ENCODE measurements at places on chromosomes 1 and 21.

GRCh38 chr1:160858097-160858496 is 4.6 kb downstream of the CD244 start:
- no peak for DNase-seq

DNA sequence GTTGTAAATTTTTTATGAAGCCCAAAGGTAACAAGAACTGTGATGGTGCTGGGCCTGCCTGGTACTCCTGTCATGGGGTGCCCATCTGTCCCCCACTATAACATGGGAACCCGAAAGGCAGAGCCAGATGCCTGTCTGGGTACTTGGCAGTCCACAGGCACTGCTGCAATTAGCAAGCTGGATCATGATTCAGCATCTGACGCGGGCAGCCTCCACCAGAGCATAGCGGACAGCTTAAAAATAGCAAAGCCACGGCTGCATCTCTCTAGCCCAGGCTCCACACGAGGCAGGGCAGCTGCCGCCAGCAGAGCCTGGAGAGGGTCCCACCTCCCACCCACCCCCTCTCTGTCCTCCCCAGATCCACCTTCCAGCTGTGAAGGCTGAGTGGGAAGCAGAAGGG is 22.9 kb downstream of the SUSD4 start:
- no peak for DNase-seq

- no peak for DNase-seq
Measured at GRCh38 chr1:205373798-205374175, 17.1 kb upstream of the KLHDC8A start.

GRCh38 chr1:163130225-163130856 is 61.2 kb downstream of the RGS4 start:
- DNase-seq, result no peak

GRCh38 chr1:84037758-84038611 is 39.1 kb upstream of the TTLL7 start:
- DNase-seq, result no peak

DNA sequence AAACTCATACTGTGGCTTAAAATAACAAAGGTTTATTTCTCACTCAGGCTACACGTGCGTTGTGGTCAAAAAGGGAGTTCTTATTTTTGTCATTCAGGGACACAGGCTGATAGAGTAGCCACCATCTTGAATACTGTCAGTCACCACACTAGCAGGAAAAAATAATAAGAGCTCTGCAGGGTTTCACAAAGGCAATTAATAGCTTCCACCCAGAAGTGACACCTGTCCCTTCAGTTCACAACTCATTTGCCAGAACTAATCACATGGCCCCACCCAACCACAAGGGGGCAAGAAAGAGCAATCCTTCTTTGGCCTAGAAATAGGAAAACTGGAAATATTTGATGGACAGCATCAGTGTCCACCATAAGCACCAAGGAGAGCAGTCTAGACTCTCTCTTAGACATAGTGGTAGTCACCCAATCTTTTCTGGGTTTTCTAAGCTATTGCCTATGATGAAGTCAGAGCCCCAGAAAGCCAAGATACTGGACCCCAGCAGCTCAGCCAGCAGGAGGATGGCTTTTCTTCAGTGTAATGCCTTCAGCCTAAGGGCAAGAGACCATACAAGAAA is 8.2 kb downstream of the HAPLN2 start:
- no peak for DNase-seq

DNA sequence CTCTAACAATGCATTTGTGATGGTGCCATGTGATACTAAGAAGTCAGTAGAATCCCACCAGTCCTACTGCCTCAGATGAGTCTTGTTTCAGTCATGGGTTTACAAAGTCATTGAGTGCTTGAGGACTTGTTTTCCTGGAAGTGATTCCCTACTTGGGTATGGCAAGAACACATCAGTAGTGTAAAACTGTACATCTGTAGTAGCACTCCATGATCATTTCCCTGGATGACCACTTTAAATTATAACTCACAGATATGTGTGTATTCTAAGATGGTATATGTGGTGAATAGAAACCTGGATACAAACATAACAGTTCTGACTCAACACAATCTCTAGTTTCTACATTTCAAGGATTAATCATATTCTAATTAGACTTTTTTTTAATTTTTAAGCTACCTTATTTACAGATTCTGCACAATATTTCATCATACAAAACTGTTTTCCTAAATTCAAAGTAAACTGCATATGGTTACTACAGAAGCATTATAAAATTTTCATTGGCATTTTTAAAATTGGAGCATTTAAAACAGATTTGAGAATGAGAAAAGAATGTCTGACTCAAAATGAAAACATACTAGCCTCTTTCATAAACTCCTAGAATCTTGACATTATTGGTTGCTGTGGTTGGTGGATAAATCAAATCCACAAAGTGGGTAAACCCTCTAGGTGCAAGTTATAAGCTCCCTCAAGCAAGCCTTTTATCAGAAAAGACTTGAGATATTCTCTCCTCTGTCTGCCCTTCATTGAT is 6.8 kb upstream of the PSMG1 start:
- no peak for DNase-seq

- no peak for DNase-seq
Measured at GRCh38 chr1:116329524-116330341, 43.3 kb upstream of the ATP1A1 start.

DNA sequence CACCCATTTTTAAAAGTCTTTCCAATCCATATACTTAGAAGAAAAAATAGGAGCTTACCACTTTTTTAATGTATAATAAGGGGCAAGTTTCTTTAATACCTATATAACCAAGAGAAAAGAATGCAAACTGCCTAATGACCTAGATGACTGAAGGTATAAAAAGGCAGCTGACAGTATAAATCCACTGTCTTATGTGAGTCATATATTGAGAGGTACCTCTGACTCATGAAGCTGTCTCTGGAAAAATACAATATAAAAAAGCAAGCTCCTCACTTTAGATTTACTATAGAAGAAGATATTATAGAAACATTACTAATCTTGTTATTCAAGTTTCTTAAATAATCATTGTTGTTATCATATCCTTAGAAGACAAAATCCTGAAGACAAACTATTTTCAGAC is 144.2 kb downstream of the VAV3 start:
- peak; percentile 62 for DNase-seq

GRCh38 chr1:7784492-7785071 is 491 bp downstream of the PER3 start:
- DNase-seq, result no peak

GRCh38 chr1:92473781-92474495 is 12.8 kb downstream of the GFI1 start:
- DNase-seq, result no peak

GRCh38 chr21:31222142-31222541 is 121.9 kb downstream of the TIAM1 start:
- DNase-seq, result no peak

DNA sequence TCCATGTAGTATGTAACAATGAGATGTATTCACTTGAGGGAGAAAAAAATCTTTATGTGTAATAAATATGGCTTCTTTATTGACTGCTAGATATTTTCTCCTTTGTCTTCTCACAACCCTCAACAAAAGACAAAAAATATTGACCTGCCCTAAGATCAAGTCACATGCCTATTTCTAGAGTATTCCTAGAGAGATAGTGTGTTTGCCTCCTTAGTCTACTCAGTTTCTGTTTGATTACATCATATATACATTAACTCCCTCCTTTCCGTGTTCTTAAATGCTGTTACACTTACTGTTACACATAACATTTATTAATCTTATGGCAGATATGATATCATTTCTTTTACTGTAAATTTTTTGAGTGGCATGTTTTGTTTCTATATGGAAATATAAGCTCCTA is 281.6 kb upstream of the RGS18 start:
- DNase-seq, result no peak

GRCh38 chr1:231236938-231237337 is 4.1 kb upstream of the GNPAT start:
- no peak for DNase-seq

GRCh38 chr21:14766241-14766640 is 220.1 kb upstream of the SAMSN1 start:
- DNase-seq, result no peak

DNA sequence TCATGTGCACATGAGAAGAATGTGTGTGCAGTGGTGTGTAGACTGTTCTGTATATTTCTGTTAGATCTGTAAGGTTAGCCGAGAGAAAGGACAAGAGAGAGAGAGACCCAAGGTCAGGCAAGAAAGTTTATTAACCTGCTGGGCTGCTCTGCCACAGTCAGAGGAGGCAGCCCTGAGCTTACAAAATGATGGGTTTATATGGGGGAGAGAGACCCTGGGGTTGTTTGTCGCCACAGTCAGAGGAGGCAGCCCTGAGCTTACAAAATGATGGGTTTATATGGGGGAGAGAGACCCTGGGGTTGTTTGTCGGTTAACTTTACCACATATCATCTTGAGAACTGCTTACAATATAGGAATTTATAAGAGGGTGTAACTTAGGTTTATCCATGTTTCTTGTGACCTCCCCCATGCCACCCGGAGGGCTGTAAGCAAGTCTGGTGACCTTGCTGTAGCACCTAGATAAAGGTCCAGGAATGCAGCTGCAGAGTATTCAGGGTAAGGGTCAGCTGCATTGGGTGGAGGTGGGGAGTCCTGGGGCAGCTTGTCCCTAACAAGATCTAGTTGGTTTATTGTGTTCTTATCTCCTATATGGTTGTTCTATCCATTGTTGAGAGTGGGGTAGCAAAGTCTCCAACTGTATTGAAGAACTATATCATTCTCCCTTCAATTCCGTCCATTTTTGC is 9.3 kb upstream of the ZBTB40 start:
- no peak for DNase-seq

DNA sequence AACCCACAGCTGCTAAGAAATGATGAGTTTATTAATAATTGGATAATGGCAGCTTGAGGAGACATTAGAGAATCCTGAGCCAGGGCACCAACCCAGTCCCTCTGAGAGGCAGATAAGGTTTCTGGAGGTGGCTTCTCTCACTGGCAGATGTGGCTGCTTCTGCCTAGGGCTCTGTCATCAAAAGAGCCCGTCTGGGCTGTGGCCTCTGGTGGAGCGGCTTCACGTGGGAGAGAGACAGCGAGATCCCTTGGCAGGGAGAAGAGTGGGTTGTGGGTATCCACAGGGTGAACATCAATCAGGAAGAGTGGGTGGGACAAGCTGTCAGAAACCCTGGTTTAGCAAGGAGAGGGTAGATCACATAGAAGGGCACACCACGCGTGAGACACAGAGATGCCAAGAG is 30.0 kb downstream of the VWA5B1 start:
- DNase-seq, result no peak

- DNase-seq, result no peak
Measured at GRCh38 chr1:232579958-232580941, 49.7 kb downstream of the SIPA1L2 start.

- no peak for DNase-seq
Measured at GRCh38 chr1:197890936-197891335, 11.5 kb upstream of the C1orf53 start.

DNA sequence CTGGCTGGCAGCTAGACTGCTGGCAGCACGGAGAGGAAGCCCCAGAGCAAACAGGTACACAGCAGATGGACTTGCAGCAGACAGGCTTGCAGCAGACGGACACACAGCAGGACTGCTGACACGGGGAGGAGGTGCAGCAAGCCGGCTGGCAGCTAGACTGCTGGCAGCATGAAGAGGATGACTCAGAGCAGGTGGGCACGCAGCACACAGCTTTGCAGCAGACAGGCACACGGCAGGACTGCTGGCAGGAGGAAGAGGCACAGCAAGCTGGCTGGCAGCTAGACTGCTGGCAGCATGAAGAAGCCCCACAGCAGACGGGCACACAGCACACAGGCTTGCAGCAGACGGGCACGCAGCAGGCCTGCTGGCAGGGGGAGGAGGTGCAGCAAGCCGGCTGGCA is 498 bp downstream of the KRTAP10-2 start:
- DNase-seq, result no peak

DNA sequence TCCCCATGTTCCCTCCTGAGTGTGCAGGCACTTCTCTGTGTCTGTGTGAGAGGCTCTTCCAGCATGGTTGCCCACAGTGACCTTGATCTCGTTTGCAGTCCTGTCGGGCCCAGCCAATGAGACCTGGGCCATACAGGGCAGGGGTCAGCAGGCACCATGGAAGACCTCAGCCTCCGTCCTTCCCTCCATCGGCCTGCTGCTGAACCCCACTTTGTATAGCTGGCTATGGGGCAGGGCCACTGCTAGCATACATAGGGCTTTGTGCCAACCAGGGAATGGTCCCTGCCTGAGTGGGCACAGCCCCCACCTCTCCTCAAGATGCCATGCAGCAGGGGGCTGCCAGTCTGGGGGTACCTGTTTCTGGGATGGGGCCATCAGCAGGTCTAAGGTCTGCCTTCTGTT is 3.8 kb downstream of the C1orf35 start:
- DNase-seq, result no peak

GRCh38 chr1:226365831-226366231 is 42.1 kb downstream of the PARP1 start:
- DNase-seq, result no peak

- DNase-seq, result no peak
Measured at GRCh38 chr21:16473988-16474387, 744.2 kb downstream of the USP25 start.

Data from RWPE1 (cell line).